ENCODE measurements at places on chromosomes 7 and 10.

- DNase-seq = no peak
These were observed 14.2 kb downstream of the ENTPD1 start for GRCh38 chr10:95770084-95770720.

GRCh38 chr10:18196806-18197550 is 56.8 kb downstream of the CACNB2 start:
- no peak for DNase-seq

GRCh38 chr7:50119815-50120637 is 27.0 kb upstream of the ZPBP start:
- DNase-seq = no peak

DNA sequence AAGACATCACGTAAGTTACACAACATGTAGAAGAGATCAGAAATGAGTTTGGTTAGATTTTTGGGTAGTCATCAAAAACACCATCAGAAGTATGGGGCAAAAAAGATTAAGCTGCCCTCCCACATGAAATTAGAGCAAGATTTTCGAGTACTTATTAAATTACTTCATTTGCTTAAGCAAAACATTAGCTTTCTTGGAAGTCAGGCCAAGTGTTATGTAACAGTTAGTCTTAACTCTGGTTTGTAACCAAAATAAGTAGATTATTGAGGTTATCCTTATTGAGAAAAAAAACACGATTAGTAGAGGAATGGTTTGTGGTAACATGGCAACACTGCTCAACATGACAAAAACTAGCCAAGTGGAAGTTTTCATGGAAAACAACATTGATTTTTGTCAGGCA is 37.9 kb downstream of the HBP1 start:
- no peak for DNase-seq

DNA sequence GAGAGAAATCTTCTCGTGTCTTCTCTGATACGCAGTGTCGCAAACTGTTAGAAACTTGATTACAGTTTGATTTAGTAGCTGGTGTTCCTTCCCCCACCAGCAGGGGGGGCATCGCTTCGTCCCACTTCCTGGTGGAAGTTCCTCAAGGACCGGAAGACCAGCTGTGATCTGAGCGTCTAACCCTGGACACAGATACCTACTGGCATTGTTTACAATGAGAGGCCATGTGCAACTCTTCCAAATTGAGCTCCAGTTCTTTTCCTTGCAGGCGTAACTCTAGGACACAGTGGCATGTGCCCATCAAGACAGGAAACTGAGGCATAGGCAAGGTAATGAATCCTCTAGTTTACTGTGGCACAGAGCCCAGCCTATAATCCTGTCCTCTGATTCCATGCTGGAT is 219.0 kb downstream of the CCDC3 start:
- no peak for DNase-seq

DNA sequence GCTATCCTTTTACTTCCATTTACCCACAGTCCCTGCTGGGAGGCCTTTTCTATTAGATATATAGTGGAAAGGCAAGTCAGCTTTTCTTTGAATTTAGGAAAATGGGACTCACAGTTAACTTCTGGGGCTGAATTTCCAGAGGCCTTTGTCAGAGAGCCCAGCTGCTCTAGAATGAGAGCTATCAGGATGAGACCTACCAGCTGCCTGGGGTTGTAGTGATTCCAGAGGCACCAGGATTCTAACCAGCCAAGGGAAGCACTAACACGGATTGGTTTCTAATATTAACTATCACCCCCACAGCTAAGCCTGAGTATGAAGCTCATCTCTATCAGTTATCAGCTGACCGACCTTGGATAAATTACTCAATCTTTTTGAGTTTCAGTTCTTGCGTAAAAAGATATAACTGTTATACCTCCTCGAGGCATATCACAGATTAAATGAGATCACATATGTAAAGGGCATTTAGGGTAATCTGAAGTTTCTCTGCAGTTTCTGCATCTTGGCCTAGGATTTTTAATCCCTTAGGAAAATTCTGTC is 56.6 kb upstream of the CALD1 start:
- DNase-seq = no peak

GRCh38 chr7:135597181-135597925 is 39.6 kb downstream of the NUP205 start:
- no peak for DNase-seq

DNA sequence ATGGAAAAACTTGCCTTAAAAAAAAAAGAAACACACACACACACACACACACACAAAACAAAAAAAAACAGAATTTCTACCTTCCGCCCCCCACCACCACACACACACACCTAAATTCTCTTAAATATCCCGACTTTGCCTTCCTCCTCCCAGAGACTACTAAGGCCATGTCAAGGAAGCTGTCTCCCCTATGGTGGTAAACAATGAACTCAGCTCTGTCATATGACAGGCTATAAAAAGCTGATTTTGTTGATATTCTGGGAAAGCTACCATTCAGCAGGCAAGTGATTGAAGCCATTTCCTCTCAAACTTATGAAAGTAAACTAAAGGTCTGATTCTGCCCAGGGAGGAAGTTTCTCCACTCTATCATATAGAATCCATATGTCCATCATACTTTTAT is 471.0 kb downstream of the GFRA1 start:
- DNase-seq = no peak

DNA sequence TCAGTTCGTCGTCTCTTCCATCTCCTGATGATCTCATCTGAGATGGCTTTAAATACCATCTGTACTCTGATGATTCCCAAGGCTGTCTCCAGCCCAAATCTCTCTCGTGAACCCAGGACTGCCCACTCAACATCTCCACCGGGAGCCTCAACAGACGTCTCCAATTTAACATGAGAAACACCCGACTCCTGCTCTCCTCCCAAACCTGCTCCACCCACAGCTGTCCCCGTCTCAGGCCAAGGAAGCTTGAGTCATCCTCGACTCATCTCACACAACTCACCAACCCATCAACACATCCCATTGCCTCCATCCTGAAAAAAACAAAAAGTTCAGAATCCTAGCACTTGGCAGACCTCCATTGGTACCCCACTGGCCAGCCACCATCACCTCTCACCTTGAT is 29.7 kb upstream of the CALN1 start:
- no peak for DNase-seq

DNA sequence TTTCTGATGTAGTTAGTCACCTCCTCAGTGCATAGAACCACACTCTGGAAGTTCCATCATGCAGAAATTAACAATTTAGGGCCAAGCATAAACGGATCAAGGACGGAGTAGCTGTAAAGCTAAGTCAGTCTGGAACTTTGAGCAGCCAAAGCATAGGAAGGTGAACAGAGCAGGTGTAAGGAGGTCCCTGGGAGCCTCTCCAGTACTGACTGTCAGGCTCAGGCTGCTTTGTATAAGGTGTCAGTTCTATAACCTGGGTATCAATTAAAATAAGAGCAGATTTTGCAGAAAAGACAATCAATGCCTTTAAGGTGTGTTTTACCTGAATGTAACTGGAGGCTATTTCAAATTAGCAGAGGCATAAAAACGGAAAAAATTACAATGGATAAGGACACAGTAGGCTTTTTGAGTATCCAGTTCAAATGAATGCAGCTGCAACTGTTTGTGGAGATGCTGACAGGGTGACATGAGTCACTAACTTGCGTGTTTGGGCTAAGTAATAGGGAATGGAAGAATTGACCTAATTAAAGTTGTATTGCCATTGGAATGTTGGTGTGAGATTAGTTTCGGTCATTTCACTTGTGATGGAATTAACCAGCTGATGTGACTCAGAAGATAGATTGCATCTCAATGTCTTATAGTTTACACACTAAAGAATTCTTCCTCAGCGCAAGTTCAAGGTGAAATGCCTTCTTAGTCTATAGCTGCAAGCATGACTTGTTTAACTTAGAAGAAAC is 417.9 kb upstream of the CNTNAP2 start:
- DNase-seq = no peak

DNA sequence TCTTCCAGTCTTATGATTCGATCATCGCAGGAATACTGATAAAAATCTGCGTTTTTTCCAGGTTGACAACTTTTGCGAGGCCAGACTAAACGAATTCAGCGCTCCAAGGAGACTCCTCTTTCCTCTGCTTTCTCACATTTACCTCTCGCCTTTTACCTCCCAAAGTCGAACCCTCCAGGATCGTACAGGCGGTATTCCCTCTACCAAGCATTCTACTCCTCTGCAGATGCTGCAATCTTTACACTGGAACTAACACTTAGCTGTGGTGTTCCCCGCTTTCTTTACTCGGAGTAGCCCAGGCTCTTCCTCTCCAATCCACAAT is 449 bp downstream of the NUDT5 start:
- no peak for DNase-seq

DNA sequence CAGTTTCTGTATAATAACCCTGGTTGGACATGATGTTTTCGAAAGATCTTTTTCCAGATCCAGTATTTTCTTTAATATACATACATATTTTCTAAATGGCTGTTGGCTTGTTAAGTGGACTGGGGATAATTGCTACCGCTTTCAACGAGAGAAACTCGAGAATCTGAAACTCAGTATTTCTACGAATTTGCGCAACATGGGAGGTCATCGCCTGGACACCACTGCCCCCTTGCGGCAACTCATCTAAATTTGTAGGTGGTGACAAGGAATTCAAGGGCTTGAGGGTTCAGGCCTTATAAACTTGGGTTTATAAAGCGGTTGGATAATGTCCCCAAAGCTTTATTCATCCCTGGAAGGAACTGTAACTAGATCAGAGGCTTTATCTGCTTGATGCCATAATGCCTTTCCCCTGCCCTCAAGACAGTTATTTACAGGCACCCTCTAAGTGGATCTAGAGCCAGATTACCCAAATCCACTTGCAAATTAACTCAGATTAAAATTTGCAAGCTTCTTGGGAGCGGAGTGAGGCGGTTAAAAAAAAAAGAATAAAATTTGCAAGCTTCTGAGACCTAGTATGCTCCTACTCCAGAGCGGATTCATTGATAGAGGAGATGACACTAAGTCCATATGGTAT is 21.3 kb upstream of the KCNK18 start:
- DNase-seq = peak; percentile 49

DNA sequence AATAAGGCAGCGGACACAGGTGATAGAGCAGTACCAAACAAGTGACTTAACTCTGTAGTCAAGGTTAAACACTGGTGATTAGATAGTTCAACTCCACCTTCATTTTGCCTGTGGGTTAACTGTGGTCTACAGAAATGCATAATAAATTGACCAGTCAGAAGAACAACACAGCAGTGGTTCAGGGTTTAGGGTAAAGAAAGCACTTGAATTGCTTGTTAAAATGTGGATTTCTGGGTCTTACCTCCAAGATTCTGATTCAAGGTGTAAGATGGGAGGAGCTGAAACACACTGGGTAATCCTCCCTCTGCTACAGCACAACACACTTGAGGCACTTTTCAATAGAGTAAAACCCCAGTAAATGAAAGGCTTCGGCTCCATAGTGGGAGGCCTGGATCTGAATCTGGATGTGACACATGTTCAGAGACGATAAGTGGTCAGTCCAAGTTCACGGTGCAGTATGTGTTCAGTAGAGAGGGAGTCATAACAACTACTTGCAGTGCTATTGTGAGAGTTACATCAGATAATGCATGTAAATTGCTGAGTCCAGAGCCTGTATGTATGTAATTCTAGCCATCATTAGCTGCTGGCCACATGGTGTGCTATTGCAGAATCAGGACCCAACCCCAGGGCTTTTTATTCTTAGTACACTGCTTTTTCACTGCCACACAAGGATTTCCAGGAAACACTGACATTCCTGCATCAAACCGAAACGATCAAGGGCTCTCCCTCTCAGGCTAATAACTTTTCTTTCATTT is 141.7 kb downstream of the SORCS1 start:
- DNase-seq = no peak

GRCh38 chr10:104080762-104081161 is 4.9 kb downstream of the COL17A1 start:
- no peak for DNase-seq

GRCh38 chr10:59870152-59870551 is 36.2 kb downstream of the CCDC6 start:
- DNase-seq = no peak

DNA sequence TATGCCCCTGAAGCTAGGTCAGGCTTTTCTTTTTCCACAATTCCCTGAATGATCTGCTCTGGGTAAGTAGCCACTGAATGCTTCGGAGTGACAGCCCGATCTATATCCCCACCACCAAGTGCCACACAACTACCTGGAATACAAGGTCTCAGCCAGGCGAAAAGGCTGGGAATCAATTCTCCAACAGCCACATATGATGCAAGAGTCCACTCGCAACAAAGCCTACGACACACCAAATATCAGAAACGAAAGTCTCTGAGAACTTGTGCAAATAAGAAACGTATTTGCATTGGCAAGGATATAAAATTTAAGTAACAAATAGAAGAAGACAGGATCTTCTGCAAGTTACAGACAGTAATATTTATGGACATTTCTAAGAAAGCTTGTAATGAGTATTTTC is 5.7 kb downstream of the HIPK2 start:
- DNase-seq = no peak

- DNase-seq = no peak
These were observed 61.2 kb upstream of the NPVF start for GRCh38 chr7:25289518-25289917.

- no peak for DNase-seq
These were observed 5.6 kb upstream of the SLF2 start for GRCh38 chr10:100907175-100907574.

DNA sequence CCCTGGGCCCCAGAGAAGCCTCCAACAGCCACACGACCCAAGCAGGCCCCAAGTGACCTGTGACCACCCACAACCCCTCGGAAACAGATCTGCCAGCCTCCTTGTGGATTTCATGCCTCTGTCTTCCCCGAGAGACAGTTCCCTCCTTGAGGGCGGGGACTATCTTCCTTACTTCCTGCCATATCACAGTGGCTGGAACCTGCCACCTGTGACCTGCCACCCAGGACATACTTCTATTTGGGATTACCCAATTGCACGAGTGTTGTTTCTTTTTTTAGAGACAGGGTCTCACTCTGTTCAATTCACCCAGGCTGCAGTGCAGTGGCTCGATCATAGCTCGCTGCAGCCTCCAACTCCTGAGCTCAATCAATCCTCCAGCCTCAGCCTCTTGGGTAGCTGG is 25.9 kb downstream of the TNRC18 start:
- DNase-seq = no peak

GRCh38 chr7:30093420-30093952 is 41.3 kb upstream of the MTURN start:
- no peak for DNase-seq

DNA sequence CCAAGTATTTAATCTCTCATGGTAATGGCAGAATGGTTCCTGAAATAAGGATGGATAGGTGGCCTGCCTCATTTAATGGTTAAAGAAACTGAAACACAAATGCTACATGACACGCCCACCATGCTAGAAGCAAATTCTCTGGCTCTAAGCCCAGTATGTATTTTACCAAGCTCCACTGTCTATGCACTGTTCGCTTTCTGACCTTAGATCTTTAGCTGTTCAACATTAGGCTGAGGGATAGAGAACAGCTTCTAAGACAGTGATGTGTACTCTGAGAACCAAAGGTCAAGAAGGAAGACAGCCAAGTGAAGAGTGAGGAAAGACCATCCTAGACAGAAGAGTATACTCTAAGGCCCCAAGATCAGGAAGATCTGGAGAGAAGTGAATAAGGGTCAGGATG is 26.6 kb downstream of the FAM3C start:
- DNase-seq = peak; percentile 50

GRCh38 chr7:146937836-146938235 is 821.2 kb downstream of the CNTNAP2 start:
- DNase-seq = no peak

- DNase-seq = no peak
These were observed 74.5 kb downstream of the OAT start for GRCh38 chr10:124344266-124344590.

- DNase-seq = no peak
These were observed 798.3 kb downstream of the NXPH1 start for GRCh38 chr7:9231630-9232121.

- DNase-seq = no peak
These were observed 10.3 kb downstream of the GRIFIN start for GRCh38 chr7:2465928-2466327.

- no peak for DNase-seq
These were observed 255.1 kb upstream of the MKLN1 start for GRCh38 chr7:131072505-131073091.

Measured in smooth muscle cell of the brain vasculature (primary cell).